RPMI7951 (cell line): ENCODE measurements at places on chromosomes 6 and 20. TPM values are rescaled to one million over a fixed set of nuclear protein-coding genes. Genes with fewer than 3 reads are reported as not detected.
A peak's percentile ranks its signal among the peaks of the same experiment; 100 is the strongest.

DNA sequence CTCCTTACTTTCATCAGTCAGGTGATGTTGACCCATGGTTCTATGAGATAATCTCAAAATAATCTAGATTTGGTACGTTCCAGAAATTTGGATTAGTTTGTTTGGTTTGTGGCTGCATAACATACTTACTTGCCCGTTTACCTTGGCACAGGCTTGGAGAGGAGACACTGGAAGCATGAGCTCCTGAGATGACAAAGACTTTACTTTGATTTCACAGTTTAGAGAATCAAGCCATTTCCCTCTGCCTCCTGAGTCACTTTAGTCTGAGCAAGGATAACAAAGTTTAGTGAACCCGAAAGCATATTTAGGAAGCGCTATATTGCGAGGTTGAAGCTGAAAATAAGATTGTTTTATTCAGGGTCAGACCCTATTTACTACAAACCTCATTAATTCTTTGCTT lies 643.4 kb downstream of the QKI start:
- DNase-seq = no peak

GRCh38 chr6:158152659-158153058 lies 15.4 kb downstream of the SERAC1 start:
- DNase-seq = no peak

- DNase-seq = no peak
Observed at GRCh38 chr6:35410131-35410530, 42.0 kb upstream of the FANCE start.

DNA sequence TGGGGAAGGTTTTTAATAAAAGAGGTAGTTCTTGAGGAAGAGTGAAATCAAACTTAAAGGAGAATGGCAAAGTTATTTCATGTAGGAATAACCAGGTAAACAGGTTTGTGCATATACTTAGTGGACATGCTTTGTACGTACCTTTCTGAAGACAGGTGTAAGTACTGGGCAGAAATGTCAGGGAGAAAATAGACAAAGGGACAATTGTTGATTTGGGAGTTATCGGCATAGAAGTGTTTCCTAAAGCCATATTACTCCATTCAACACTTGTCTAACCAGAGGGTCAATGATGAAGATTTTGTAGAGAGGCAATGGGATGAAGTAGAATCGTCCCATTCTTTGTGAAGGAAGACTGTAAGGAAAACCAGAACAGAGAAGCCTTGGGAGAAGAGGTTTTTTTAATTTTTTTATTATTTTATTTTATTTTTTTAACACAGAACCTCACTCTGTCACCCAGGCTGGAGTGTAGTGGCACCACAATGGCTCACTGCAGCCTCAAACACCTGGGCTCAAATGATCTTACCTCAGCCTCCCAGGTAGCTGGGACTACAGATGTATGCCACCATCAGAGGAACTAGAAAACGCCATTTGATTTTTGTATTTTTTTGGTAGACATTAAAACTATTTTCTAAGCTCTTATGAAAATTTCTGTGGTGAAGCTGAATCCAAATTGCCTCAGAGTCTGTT lies 18.0 kb downstream of the SMAP1 start:
- no peak for DNase-seq

DNA sequence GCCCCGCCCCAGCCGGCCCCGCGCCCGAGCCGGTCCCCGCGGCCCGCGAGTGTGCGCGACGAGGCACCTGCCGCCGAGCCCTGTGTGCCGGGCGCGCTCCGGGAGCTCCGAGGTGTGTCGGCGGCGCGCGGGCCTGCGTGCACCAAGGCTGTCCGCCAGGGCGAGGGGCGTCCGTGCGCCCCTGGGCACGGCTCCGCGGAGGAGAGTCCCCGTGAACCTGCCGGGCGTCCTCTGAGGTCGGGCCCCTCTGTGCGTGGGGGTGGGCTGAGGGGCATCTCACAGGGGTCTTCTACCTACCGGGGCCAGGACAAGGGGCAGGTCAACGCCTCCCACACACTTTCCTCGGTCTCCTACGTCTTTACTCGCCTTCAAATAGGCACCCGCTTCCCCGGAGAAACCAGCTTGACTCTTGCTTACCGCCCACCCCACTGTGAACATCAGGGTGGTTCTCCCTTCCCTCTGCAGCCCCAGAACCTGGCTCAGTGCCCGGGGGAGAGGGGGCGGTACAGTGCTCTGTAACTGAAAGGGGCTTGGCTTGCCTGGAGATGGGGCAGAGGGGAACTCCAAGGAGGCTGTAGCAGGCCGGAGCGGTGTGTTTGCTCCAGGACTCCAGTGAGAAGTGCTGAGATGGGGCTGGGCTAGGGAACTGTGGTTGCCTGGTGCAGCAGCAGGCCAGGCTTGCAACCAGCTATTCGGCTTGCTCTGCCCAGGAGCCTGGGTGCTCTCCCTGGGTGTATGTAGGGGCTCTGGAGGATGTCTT lies at the start of gene SAMD10:
Gene SAMD10 (minus strand): TSS at position 86 of the 760 bp plus-strand sequence. CDS start 175 bp downstream, outside the sequence.
- peak; percentile 49 for DNase-seq

- DNase-seq = no peak
Observed at GRCh38 chr6:121885399-121886152, 450.1 kb downstream of the GJA1 start.

DNA sequence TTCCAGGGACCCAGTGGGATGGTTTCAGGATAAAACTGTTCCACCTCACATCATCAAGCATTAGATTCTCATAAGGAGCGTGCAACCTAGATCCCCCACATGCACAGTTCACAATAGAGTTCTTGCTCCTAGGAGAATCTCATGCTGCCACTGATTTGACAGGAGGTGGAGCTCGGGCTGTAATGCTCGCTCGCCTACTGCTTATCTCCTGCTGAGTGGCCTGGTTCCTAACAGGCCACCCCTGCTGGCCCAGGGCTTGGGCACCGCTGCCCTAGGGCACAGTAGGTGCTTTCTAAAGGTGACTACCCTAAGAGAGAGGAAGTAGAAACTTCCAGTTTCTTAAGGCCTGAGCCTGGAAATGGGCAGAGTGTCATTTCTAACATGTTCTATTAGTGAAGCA lies 656.9 kb downstream of the PRKN start:
- no peak for DNase-seq

- no peak for DNase-seq
Observed at GRCh38 chr20:36613974-36614373, 8.4 kb downstream of the RAB5IF start.

DNA sequence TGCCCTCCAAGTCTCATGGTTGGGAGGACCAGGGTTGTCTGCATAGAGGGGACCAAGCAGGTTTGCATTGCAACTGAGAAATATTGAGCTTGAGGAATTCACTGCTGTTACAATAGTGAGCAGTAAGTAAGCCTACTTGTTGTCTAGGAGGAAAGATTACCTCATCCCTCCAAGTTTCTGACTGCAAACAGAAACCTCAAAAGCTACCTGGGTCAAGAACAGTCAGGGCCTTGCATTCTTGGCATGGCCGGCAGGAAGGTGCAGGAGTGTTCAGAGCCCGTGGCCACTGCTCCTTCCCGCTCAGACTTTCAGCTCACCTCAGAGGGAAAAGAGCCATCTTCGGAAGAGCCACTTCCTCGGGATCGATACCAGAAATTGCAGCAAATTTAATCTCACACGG lies 46.0 kb upstream of the DOK5 start:
- DNase-seq = no peak

DNA sequence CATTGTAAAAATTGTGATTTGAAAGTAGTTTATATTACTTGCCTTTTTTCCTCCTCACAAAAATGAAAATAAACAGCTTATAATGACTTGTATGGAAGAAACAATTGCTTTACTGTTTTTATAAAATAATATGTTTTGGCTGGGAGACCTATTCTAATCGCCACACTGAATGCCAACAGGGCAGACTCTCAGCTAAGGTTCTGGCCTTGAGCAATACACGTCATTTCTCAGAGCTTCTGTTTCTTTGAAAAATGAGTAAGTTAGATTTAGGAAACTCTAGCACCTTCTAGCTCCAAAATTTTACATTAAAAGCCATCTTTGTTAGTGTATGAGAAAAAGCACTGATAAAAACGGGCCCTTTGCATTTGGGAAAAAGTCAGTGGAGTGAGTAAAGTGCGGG lies 166.6 kb downstream of the ARID1B start:
- DNase-seq = peak; percentile 57

Gene RIN2
- total RNA-seq = 61.0 and 62.8 TPM in 2 replicates

Gene FRMD1
- total RNA-seq = not detected in 2 replicates

Gene GSTA3
- not detected in 2 replicates for total RNA-seq

Gene KCNB1
- total RNA-seq = not detected in 2 replicates

Gene DDX43
- not detected in 2 replicates for total RNA-seq

Gene ARMH2
- not detected in 2 replicates for total RNA-seq

Gene CCN6
- 0.24 TPM in 1 of 2 replicates, not detected in the other for total RNA-seq
